ENCODE measurements at places on chromosomes 16 and 17.

DNA sequence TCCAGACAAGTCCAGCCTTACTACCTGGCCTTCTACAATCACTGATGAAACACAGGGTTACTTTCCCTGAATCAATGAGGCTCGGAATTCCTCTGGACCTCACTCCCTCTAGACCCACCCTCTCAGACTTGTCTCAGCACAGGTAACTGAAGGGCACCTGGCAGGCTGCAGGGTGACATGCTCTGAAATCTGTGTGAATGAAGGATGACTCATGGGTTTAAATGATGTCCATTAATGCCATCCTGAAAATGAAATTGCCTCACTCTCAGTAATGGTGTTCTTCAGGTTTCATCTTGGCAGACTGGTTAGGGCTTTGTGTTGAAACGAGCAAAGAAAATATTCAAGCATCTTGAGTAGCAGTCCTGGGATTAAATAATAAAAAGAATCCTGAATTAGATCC lies 134.4 kb downstream of the MAF start:
- DNase-seq = no peak

DNA sequence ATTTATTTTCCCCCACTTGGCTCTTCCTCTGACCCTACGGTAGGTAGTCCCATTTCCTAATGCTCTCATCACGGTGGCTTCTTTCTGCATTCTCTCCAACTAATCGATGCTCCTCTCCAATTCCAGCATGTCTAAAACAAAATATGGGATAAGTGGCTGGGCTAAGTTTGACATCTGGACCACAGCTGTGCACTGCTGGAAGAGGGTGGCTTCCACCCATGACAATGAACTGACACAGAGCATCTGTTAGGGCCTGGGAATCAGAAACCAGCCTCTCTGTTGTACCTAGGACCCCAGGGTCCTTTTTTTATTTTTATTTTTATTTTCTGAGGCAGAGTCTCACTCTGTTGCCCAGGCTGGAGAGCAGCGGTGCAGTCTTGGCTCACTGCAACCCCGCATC lies 29.0 kb upstream of the SLC39A11 start:
- no peak for DNase-seq

DNA sequence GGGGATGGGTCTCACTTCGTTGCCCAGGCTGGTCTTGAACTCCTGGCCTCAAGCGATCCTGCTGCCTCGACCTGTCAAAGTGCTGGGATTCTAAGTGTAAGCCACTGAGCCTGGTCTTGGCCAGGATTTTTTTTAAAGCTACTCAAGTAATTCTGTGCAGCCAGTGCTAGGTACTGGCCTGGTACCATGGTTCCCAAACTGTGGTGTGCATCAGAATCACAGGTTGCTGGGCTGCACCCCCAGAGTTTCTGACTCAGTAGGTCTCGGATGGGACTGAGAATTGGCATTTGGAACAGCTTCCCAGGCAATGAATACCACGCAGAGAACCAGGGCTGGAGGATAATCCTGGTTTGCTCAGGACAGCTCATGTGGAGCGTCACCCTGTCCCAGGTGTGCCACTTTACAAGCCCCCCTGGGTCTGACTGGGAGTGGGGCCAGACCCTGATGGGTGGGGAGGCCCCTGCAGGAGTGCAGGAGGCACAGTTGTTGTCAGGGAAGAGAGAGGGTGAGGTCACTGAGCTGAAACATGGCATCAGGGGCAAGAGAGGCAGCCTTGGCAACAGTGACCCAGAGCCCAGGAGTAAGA lies 10.7 kb upstream of the MRPS23 start:
- no peak for DNase-seq

DNA sequence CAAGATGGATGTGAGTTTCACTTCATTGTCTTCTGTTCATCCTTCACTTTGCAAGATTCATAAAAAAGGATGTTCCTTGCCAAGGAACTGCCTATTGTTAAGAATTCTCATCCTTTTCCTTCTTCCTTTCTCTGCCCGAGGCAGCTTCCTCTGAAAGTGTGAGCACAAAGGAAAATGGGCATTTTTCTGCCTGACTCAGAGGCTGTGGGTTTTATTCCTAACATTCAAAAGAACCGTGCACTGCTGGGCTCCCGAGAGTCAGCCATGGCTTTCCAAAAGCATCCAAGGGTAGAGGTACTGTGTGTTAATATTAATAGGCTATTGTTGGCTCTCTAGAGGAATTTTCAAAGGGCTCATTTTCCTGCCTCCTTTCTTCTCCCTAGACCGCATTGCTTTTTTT lies 289.4 kb downstream of the ABCC12 start:
- no peak for DNase-seq

DNA sequence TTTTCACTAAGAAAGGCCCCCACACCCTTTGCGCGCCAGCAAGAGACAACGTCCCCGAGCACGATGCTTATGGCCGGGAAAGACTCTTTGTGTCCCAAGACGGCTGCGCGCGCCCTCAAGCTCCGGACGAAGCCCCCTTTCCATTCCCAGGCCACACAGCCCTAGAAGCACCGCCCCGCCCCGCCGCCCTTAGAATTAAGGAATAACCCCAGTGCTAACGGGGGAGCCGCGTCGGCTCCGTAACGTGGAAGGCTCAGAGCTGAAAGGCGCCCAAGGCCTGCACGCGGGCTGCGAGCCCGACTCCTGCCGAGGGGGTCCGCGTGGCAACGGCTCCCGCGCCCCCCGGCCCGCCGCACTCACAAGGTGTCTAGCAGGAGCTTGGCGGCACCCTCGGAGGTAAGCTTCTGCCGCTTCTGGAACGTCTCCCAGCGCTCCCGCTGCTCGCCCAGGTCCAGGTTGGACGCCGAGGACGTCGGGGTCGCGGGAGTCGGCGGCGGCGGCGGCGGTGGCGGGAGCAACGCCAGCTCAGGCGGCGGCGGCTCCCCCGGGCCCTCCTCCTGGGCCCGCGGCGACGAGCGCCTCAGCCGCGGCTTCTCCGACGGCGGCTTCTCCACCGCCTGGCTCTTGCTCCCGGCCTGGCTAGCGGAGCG lies 477 bp downstream of the CENPV start:
- no peak for DNase-seq

- DNase-seq = no peak
These were observed 46.7 kb downstream of the WNT3 start for GRCh38 chr17:46771561-46772474.

DNA sequence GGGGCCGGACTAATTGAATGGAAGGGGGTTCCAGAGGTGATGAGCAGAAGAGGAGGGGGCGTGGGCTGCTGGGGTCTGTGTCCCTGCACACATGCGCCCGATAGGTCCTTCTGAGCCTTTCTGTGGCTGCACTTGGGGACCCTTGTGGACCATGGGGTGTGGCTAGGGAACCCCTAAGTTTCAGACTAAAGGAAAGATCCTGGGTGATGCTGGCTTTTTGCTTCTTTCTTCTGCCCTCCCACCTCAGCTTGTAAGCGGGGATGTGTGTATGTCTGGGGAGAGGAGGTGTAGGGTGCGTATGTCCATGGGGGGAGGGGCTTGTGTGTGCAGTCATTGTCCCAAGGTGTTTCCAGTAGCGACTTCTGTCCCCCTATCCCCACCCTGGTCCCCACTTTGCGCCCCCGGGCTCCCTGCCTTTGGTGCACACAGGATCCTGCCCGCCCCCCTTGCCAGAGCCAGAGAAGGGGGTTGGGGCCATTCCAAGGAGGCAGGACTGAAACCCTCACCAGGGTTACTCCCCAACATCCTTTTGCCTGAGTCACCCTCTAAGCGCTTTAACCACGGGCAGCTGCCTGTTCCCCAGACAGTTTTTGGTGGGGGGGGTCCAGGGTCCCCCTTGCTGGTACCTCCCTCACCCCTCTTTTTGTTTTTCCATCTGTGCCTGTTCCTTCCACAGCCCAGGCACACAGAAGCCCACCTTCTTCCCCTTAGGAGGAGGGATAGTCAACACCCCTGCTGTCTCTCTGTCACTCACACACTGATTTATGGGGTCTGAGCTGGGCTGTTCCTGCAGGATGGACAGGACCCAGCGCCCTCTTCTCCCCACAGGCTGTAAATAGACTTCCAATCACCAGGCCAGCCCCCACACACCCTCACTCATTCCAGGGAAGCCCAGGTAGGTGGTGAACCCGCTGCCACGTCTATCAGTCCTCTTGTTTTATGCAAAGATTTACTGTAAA lies 83.2 kb downstream of the ARHGAP23 start:
- DNase-seq = peak; percentile 16

DNA sequence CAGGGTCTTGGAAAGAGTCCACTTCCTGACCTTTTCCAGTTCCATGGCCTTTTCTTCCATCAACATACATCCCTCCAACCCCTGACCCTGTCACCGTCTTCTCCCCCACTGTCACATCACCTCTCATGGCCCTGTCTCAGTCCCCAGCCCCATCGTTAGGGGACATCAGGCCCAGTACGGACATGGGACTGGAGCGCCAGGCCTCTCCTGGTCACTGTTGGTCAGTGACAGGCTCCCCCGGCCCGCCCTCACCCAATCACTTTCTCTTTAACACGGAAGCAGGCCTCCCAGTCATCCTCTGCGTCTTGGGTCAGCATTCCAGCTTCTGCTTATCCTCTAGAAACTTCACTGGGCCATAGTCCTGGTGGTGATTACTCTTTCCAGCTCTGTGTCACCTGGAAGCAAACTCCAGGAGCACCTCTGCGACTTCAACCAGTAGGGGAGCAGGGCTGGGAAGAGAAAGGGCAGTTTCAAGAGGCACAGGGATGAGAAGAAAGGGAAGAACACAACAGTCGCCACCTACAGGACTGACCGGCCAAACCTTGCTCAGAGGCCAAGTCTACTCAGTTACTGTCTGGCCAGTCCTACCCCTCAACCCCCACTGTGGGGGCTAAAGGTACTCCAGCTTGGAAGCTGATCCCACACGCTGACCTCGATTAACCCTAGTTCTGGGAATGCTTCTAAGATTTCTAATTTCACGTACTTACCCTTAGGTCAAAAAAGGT lies 15.9 kb upstream of the ICAM2 start:
- no peak for DNase-seq
